ENCODE measurements at places on chromosomes 7 and 10. TPM values are rescaled to one million over a fixed set of nuclear protein-coding genes. Genes with fewer than 3 reads are reported as not detected.

The ST8SIA6 gene
- not detected for total RNA-seq

The SMIM30 gene
- 41.2 TPM for total RNA-seq

GRCh38 chr10:85222300-85222699, 893.9 kb downstream of the CCSER2 start:
- H3K4me1 ChIP-seq, result no peaks in the 10 kb centered on the region
- no peaks in the 10 kb centered on the region for H3K36me3 ChIP-seq
- no peaks in the 10 kb centered on the region for H3K27me3 ChIP-seq
- no peak overlapping the region for H3K4me3 ChIP-seq
- H3K27ac ChIP-seq, result no peak overlapping the region

DNA sequence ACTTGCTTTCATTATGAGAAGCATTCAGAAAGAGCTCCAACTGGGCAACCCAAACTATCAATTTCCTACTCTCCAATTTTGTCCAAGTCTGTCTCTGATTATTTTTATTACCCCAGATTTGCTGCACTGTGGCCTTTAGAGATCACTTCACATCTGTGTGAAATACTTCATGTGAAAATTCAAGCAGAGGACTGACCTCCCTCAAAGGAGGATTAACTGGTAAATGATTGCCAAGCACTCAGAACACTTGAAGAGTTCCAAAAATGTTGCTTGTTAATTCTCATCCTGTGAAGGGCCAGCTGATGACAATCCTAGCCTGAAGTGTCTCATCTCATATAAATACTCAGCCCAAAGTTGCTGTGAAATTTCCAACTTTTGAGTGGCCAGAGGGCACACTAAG, 182.8 kb upstream of the DGKB start:
- no peaks in the 10 kb centered on the region for H3K36me3 ChIP-seq
- no peak overlapping the region for H3K4me3 ChIP-seq
- no peak overlapping the region for H3K27ac ChIP-seq
- no peaks in the 10 kb centered on the region for H3K4me1 ChIP-seq
- no peaks in the 10 kb centered on the region for H3K27me3 ChIP-seq
- DNase-seq, result no peak

GRCh38 chr7:135584362-135585353, 26.9 kb downstream of the NUP205 start:
- no peak overlapping the region for H3K27ac ChIP-seq
- no peak overlapping the region for H3K4me3 ChIP-seq
- H3K36me3 ChIP-seq, result peaks cover 35% of the 10 kb centered on the region

GRCh38 chr10:119608316-119609155, 11.8 kb upstream of the TIAL1 start:
- no peaks in the 10 kb centered on the region for H3K27me3 ChIP-seq
- no peak overlapping the region for H3K27ac ChIP-seq
- DNase-seq, result peak; percentile 68
- H3K4me1 ChIP-seq, result peaks cover 9% of the 10 kb centered on the region
- no peaks in the 10 kb centered on the region for H3K36me3 ChIP-seq
